Karpas-422 (cell line): ENCODE measurements at places on chromosomes 2 and 18.

- no peak for DNase-seq
Observed at GRCh38 chr2:65092791-65093190, 36.6 kb downstream of the CEP68 start.

DNA sequence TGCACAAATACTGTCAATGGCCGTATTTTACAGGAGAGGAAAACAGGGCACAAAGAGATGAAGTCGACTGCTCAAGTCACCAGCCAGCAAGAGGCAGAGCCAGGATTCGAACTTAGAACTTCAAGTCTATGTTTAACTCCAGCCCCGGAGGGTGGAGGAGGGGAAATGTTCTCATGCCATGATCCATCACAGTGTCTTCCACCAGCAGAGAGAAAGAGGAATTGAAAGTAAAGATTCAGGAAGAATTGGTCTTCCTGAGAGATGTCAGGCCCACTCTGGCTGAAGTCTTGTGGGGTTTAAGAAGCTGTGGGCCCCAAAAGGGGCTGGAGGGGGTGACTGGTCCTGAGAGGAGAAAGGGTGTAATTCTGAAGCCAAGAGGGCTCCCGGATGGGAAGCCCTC is 260.0 kb downstream of the TNS1 start:
- DNase-seq = no peak

DNA sequence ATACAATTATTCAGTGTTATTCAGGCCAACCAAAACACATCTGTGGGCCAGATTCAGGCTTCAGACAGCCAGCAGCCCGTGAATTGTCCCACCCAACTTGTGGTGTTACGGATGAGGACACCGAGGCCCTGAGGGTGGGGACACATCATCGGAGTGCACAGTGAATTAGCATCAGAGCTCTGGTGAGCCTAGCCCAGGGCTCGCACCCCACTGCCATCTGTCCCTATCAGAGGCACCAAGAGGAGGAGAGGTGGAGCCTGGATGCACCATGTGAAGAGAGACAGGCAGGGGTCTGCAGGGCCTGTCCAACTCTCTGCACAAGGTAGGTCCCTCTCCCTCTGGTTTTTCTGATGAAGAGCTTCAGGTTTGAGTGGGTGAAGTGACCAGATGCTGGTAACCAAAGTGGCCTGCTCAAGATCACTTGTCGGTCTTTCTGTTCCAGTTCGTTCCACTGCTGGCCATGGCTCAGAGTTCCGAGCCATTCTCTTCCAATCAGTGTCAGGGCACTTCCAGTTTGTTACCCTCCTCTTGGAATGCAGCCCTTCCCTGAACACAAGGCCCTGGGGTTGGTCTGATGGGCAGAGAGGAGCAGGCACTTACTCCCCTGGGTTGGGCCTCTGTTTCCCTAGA is 14.8 kb upstream of the GLI2 start:
- DNase-seq = no peak

DNA sequence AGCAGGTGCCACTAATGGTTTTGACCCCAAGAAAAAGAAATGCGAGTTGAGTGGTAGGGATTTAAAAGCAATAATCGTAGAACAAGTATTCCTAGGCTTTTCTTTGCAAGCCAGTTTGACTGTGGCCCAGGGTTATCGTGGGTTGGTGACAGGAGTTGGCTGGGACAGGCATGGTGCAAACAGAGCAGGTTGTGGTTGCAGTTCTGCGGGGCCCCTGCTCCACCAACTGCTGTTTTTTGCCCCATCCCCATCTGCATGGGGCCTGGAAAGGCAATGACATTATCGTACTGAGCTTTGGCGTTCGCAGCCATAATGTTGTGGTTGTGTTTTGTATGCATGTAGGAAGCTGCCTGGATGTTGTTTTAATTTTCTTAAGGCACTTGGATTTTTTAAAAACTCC is 274.0 kb downstream of the TSN start:
- no peak for DNase-seq
